Smooth muscle cell of the pulmonary artery (primary cell): ENCODE measurements at places on chromosomes 1 and 21. TPM values are rescaled to one million over a fixed set of nuclear protein-coding genes. Genes with fewer than 3 reads are reported as not detected.

The TMEM54 gene
- total RNA-seq = 30.8 and 49.7 TPM in 2 replicates

The ANKRD34A gene
- 0.98 and 1.2 TPM in 2 replicates for total RNA-seq

The CHI3L1 gene
- 0.39 and 1.1 TPM in 2 replicates for total RNA-seq

The LEFTY1 gene
- total RNA-seq = 0.13 TPM in 1 of 2 replicates, not detected in the other

The LCE1D gene
- not detected in 2 replicates for total RNA-seq

The KISS1 gene
- not detected in 2 replicates for total RNA-seq

The FCRLA gene
- 0.17 and 0.72 TPM in 2 replicates for total RNA-seq

The TMEM82 gene
- not detected in 2 replicates for total RNA-seq

The SLC19A2 gene
- 7.1 and 10.5 TPM in 2 replicates for total RNA-seq

The S100A13 gene
- total RNA-seq = 38.4 and 57.6 TPM in 2 replicates

The OR2L3 gene
- total RNA-seq = not detected in 2 replicates

The IFNLR1 gene
- under 0.01 TPM in 1 of 2 replicates, not detected in the other for total RNA-seq
